Amniotic epithelial cell (primary cell): ENCODE measurements at places on chromosomes 5 and 9.

- no peak for DNase-seq
These were observed 390.3 kb downstream of the CAAP1 start for GRCh38 chr9:26502311-26502710.

DNA sequence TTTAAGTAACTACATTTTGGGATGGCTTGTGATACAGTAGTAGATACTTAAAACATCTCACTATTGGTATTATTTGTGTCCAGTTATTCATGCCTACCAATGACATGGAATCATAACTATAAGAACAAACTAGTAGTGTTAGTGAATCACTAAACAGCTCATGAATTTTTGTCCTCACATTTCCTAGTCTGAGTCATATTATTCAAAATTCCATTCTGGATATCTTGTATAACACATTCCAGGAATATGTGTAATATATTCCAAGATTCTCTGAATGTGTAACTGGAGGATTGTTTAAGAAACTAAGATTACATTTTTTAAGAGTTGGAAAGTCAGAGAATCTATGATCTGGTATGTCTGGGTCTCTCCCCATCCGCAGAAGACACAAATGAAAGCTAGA lies 565.3 kb upstream of the ZNF608 start:
- DNase-seq, result peak; percentile 87

DNA sequence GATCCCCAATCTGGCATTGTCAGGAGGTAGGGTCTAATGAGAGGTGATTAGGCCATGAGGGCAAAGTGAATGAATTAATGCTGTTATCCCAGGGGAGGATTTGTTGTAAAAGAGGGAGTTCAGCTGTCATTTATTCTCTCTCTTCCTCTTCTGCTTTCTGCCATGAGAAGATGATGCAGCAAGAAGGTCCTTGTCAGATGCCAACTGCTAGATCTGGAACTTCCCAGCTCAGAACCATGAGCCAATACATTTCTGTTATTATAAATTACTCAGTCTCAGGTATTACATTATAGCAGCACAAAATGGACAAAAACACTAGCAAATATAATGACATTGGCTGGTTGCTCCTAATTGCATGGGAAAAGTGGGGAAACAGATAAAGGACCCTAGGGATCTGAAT lies 15.6 kb upstream of the BICD2 start:
- DNase-seq, result no peak

DNA sequence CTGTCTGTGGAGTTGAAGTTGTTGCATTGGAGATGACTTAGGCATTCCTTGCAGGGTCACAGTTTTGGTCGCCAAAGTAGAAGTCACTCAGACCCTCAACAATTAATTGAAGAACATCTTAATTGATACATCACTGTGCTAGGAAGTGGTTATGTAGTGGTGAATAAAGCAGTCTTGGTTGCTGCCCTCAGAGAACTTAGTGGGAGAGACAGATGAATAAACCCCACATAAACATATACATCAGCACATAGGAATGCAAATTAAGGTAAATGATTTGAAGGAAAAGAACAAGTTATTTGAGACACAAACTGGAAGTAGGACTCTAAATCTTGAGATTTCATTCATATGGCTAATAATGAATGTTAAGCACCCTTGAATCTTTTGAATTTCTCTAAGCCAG lies 25.7 kb downstream of the FAM174A start:
- DNase-seq, result peak; percentile 24

DNA sequence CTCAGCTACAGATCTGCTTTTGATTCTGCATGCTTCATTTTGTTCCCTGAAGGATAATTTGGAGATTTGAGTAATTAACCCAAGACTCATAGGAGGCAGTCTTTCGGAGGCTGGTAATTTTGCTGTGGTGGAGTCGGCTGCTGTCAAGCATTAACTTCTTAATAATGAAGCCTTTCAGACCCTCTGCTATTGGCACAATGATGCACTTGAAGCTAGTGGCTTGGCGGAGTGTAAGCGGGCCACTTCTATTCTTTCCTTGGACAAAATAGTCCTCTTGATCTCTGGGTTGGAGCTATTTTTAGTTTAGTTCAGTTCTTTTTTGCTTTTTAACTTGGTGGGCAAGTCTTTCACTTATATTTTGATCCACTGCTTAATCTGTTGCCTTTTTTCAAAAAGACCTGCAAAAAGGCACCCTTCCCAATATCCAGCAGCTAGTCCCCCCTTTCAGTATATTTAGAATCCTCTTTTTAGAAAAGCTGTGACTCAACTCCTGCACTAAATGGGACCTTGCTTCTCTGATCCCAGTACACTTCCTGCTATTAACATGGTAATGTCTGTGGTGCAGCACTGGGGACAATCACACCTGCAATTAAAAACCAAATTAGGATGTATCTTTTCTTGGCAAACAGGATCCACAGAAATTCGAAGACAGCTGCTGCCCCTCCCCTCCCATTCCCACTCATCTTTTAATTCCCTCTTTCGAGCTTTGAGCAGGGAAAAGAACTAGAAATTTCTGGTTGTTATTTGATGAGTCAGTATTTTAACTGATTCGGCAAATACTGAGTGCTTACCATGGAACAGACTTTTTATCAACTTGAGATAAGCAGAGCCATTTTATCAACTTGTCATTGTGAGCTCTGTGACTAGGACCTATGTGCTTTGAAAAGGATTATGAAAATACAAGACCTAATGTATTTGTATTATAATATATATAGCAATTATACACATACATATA lies 169.4 kb upstream of the ANKRD55 start:
- peak; percentile 51 for DNase-seq

DNA sequence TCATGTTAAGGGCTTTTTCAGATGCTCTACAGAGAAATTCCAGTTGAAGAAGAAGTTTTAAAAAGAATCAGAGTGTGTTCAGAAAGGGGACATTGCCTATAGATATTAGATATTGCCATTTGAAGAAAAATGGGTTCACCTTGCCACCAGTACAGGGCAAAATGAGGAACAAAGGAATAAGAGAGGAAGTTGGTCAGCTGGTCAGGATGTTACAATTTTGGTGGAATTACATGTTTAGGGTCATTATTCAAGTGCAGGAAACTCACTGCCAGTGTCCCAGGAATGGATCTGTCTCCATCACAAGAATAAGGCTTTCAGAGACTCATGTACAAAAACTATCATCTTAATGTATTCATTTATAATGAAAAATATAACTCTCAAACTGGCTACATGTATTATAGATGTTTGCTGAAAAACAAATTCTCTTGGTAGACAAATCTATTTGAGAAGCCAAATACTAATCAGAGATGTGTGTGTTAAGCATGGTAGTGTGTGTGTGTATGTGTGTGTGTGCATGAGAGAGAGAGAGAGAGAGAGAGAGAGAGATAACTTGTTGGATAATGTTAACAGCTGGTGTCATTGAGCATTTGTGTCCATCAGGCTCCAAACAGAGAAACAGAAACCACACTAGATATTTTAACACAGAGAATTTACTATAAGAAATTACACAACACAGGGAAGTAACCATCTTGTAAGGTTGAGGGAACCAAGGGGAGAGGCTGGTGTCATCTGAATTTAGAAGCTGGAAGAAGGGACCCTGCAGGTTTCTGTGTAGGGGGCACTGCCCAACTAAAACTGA lies 5.0 kb upstream of the C1QTNF3 start:
- no peak for DNase-seq

DNA sequence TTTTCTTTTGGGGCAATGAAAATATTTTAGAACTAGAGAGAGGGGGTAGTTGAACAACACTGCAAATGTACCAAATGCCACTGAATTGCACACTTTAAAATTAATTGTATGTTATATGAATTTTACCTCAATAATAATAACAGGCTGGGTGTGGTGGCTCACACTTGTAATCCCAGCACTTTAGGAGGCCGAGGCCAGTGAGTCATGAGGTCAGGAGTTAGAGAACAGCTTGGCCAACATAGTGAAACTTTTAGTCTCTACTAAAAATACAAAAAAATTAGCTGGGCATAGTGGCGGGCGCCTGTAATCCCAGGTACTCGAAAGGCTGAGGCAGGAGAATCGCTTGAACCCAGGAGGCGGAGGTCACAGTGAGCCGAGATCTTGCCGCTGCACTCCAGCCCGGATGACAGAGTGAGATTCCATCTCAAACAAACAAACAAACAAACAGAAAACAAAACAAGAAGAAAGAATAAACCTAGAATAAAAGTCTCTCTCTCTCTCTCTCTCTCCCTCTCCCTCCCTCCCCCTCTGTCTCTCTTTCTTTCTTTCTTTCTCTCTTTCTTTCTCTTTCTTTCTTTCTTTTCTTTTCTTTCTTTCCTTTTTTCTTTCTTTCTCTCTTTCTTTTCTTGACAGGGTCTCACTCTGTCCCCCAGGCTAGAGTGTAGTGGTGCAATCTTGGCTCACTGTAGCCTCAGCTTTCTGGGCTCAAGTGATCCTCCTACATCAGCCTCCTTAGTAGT lies 91.1 kb downstream of the BASP1 start:
- DNase-seq, result no peak

DNA sequence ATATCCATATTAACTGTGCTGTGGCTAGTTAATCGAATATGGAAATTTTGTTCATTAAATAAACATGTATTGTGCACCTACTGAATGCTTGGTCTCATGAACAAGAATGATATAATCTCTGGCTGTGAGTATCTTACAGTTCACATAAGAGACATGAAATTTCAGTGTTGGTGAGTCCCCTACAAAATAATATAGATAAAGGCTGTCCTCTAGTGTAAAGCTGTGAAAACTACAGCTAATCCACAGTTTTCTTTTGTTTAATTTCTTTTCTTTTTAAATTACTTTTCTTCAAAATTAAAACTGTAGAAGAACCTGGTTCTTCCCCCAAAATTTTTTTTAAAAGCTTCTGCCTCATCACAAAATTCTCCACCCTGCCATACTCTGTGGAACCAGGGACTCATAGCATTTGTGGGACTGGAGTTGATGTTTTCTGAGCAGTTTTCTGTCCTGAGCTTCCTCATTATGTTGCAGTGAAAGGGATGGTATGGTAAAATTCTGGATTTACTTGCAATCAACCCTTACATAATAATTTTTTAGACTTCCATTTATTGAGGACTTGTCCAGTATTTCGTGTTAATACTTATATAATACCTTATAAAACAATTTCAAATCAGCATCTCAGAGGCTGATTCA lies 135.0 kb downstream of the STK32A start:
- no peak for DNase-seq

DNA sequence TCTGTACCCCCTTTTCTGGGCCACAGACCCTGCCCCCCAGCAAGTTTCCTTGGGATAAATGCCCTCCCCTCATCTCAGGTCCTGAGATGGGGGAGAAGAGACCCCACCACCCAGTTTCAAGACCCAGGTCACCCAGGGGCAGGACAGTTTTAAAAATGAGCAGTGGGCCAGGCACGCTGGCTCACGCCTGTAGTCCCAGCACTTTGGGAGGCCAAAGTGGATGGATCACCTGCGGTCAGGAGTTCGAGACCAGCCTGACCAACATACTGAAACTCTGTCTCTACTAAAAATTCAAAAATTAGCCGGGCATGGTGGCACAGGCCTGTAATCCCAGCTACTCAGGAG lies 6.1 kb downstream of the PTGES2 start:
- no peak for DNase-seq

- DNase-seq, result no peak
These were observed 132.0 kb upstream of the GRIA1 start for GRCh38 chr5:153358315-153358976.

DNA sequence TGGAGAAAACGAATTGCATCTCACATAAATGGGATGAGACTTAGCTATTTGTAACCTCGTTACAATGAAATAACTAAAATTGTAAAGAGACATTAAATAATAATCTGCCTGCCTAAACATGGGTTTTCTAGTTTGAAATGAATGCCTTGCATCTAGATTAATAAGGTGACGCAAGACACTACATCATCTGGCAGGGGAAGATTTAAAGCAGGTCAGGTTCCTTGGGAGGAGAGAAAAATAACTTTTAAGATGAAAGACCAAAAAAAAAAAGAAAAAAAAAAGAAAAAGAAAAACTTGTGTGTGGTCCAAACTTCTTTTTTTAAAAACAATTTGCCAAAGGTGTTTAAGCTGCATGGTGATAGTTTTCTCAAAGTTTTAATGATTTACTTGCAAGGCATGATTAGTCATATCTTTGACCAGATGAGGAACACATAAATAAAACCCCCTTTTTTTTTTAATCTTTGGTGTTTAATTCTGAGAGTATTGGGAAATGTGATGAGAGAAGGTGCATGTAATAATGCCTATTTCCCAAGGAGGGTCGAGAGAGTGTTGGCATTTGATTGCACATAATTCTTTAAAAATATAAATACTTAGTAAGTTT lies 122.9 kb upstream of the ADAMTSL1 start:
- peak; percentile 58 for DNase-seq

- no peak for DNase-seq
These were observed 42.8 kb upstream of the TCF7 start for GRCh38 chr5:134071614-134072207.

- DNase-seq, result no peak
These were observed 1804.0 kb downstream of the MAT2B start for GRCh38 chr5:165309446-165309845.

DNA sequence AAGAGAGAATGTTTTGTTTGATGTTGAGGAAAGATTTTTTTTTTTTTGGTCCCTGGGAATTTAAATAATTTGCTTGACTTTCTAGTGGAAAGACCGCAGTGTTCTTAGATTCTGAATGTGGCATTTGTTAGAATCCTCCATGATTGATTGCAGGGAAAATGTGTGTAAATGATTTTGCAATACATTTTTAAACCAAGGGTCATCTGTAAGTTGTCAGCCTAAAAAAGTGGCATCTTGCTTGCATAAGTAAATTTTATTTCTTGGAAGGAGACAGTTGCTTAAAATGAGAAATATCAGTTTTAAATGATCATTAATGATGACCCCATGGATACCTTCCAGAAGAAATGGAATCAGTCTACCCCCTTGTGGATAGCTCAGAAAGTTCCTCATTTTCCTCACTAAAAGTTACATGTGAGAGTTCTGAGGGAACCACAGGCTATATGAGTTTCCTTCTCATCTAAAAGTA lies 105.1 kb upstream of the SLC25A48 start:
- peak; percentile 70 for DNase-seq

DNA sequence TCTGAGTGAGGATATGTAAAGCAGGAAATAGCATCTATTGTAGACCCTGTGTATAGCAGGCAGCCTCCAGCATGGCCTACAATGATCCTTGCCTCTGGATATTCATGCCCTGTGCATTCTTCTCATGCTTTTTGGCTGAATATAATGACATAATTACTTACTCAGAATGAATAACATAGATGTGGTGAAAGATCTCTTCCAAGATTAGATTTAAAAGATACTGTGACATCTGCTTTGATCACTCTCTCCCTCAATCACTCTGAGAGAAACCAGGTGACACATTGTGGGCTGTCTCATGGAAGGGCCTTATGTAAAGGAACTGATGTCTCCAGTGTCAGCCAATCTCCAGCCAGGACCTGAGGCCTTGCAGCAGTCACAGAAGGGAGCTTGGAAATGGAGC lies 376.7 kb downstream of the DNAH5 start:
- DNase-seq, result peak; percentile 75

DNA sequence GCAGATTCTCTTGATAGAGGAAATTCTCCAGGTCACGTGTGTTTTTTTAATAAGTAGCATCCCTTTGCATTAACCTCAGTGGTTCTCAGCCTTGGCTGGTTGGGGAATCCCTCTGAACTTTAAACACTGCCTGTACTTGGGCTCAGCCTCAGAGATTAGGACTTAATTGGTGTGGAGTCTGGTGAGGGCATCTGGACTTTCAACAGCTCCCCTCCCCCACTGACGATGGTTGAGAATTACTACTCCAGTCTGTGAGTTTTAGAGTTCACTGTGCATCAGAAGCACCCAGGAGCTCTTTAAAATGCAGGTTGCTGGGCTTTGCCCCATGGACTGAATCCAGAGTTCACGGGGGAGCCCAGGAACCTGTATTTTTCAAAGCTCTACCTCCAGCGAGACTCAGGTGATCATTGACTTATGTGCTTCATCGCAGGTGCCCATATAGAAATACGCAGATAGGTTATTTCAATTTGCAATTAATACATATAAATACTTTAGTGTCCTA lies 71.4 kb downstream of the DAPK1 start:
- DNase-seq, result peak; percentile 39

- DNase-seq, result no peak
These were observed 352.9 kb downstream of the GLIS3 start for GRCh38 chr9:3946840-3947587.
